Fibroblast of pulmonary artery (primary cell): ENCODE measurements at places on chromosomes 7 and 10.

DNA sequence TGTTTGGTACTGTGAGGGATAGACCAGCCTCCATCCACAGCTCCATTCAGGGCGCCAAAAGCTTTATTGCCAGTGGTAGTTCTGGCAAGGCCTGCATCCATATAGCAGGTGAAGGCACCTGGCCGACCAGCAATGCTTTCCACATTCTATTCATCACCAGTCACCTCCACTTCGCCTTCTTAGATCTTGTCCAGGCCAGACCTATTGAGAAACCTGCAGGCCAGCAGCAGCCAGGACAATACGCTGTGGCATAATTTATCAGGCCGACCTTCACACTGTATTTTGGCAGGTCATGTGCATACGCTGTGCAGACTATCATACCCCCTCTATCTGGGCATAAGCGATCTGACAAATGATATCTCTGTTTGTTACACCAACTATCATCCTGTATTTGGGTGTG lies 15.2 kb upstream of the KNDC1 start:
- no peak for DNase-seq

DNA sequence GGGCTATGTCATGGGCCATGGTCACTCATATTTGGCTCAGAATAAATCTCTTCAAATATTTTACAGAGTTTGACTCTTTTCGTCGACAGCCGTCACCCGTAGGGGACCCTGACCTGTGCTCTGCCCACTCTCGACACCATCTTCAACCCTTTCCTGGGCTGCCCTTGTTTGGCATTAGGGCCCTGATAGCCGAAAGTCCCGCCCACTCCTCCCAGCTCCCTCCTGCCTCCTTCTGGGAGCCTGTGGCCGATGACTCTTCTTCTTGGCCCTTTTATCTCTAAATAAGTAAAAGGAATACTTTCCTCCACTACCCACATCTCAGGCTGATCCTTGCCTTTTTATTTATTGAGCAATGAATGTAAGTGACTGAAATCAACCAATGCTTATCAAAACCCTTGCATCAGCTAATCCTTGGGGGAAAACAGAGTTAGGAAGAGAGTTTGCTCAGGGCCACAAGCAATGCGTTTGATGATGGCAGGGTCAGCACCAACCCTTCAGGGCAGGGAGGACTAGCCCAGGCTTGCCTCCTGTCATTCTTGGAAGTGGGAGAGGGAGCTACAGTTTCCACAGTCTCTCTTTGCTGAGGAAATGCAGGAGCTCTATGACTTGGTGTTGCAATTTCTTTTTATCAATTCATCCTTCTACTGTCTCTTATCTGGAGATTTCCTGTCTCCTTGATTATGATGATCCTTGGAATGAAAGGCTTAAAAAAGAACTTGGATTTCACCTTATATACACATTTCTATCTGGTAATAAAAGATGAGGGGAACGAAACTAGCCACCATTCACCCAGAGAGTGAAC lies 218.2 kb upstream of the PODXL start:
- peak; percentile 3 for DNase-seq

- DNase-seq, result no peak
These were observed 2.9 kb downstream of the NFKB2 start for GRCh38 chr10:102398172-102399020.

DNA sequence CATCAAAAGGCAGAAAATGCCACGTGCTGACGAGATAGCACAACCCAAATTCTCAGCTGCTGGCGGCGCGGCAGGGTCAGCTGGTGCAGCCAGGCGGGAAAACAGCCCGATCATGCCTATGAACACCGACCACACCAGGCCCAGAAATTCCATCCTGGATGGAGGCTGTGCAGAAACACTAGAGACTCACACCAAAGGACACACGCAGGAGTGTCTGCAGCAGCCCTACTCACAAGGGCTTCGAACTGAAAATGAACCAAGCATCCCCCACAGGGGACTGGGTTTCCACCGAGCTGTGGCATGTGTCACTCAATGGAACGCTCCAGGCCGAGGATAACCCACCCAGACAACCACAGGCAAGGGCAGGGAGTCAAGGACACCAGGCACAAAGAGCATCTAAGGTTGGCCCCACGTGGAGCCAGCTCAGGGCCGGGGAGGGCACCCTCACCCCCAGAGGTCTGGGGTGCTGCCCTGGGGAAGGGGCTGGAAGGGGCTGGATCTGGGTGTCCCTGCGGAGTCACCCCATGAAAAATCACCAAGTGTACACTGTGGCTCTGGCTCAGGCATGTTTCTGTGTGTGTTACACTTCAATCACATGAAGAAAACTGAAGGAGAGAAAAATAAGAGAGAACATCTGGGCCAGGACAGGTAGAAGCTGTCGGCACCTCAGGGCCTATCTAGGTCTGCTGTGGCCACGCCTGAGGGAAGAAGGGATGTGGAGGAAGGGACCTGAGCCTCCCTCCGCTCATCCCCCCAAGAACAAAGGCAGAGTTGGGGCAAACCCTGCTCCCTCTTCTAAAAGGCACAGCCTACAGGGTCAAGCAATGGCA lies 33.0 kb downstream of the RASGEF1A start:
- no peak for DNase-seq

GRCh38 chr7:84162125-84162524 lies 32.5 kb downstream of the SEMA3A start:
- DNase-seq, result no peak

GRCh38 chr10:101405001-101405400 lies 51.0 kb downstream of the BTRC start:
- no peak for DNase-seq

DNA sequence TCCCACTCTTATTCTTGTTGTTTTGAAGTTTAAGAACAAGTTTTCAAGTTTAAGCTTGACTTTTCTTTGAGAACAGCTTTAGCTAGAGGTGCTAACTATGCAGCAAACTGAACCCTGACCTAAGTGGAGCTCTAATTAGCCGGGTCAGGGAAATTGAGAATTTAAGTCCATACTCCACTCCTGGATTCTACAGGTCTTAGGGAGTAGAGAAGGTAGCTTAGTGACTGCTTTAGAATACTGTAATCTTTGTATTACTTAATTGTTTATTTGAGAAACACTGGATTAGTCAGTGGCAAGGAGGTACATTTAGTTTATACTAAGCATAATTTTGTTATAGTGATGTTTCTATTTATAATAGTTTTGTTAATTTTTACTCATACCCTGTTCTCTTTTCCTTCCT lies 74.6 kb upstream of the STRIP2 start:
- no peak for DNase-seq

- no peak for DNase-seq
These were observed 104.9 kb downstream of the KMT2E start for GRCh38 chr7:105118612-105119600.

DNA sequence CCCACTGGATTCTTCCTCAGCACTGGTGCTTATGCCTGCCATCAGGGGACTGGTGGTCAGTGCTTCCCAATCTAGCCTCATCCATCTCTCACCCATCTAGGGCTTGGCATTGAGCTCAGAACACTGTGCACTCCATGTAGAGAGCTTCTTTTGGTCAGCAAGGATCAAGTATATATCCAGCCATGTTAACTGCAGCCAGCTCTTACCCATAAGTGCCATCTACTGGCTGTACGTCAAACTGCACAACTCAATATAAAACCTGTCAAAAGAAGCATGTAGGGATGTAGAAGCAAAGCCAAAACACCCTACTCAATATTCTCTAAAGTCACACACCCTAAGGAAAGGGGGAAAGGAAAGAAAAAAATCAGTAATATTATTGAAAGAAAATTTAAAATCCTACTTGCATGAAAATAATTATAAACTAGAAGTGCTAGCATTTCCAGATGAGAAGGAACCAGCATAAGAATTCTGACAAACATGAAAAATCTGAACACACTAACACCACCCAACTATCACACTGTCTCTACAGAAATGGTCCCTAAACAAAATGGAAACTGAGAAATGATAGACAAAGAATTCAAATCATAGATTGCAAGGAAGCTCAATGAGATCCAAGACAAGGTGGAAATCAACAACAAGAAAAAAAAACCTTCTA lies 531.1 kb upstream of the STEAP1 start:
- peak; percentile 56 for DNase-seq

- DNase-seq, result no peak
These were observed 43.3 kb downstream of the GPR37 start for GRCh38 chr7:124722292-124722691.

DNA sequence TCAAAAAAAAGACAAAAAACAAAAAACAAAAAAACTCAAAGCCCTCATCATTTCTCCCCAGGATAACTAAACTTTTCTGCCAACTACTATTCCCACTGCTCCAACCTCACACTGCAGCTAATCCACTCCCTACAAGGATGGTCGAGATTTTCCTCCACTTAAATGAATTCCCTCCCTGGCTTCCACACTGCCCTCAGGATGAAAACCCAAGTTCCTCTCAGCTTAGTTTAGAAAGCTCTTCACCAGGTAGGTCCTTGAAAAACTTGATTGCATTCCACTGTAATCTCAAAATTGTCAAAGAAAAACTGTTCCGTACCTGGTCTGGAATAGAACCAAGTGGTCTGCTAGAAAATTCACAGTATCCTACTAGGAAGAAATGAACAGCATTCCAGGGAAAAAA lies 294.3 kb upstream of the KLF14 start:
- DNase-seq, result no peak

DNA sequence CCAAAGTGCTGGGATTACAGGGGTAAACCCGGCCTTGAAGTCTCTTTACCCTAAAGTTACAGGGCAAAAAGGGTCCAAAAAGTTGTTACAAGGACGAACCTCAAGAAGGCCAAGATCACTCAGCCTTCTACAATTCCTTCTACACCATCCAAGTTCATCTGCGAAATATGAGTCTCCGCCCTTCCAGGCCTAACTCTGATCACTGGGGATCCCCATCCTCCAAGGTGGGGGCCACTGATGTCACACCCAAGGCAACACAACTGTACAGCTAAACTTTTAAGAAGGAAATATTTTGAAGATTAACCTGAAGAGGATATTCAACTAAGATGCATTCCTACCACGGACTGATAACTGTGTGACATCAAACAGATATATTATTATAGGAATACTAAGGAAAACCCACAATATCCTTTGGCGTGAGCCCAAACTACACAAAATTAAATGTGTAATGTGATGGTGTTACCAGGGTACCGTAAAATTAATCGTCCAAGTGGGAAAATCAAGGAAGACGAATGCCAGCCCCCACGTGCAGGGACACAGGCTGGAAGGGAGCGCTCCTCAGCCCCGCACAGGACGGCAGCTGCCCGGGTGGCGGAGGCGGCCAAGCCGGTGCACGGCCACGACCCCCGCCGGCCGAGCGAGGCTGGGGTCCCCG lies 1.0 kb downstream of the PAXIP1 start:
- DNase-seq, result peak; percentile 3

DNA sequence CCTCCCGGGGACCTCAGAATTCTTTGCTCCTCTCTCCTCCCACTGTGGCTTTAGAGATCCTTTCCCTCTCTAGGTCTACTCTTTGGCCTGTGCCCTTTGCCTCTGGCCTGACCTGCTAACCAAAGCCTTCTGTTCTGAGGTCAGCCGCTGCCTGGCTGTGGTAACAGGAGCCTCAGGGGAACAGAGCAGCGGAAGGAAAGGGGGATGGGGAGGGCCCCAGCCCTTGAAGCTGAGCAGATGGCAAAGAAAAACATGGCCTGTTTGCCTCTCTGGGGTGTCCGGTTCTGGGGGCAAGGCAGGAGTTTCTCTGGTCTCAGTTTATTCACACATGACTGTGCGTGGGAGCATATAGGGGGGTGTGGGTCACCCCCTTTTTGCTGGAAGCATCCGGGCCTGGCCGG lies 28.2 kb downstream of the COL26A1 start:
- DNase-seq, result peak; percentile 16

- no peak for DNase-seq
These were observed 26.2 kb downstream of the IKZF1 start for GRCh38 chr7:50330696-50331095.

- peak; percentile 73 for DNase-seq
These were observed 587 bp upstream of the GRK5 start for GRCh38 chr10:119206603-119207365.

GRCh38 chr7:119397156-119397555 lies 875.8 kb upstream of the KCND2 start:
- no peak for DNase-seq

GRCh38 chr10:8539056-8539455 lies 484.6 kb downstream of the GATA3 start:
- DNase-seq, result no peak

DNA sequence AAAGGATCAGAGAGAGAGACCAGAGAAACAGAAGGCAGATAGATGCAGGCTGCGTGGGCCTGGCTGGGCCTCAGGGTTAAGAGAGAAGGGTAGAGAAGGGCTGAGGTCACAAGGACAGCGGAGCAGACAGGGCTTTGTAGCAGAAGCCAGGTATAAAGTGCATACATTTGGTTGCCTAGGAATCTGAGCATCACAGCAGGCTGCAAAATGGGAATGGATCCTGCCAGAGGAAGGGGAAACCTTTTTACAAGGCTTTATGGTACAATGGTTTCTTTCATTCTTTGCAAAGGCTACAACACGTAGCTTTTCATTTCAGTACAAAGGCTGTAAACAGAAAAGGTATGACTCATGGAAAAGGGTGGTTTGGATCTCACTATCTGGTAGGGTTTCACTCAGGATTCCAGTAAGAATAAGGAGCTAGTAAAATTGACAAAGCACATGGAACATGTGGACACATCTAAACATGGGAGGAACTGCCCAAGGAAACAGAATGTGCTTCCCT lies 275.1 kb downstream of the DOCK4 start:
- DNase-seq, result peak; percentile 62

DNA sequence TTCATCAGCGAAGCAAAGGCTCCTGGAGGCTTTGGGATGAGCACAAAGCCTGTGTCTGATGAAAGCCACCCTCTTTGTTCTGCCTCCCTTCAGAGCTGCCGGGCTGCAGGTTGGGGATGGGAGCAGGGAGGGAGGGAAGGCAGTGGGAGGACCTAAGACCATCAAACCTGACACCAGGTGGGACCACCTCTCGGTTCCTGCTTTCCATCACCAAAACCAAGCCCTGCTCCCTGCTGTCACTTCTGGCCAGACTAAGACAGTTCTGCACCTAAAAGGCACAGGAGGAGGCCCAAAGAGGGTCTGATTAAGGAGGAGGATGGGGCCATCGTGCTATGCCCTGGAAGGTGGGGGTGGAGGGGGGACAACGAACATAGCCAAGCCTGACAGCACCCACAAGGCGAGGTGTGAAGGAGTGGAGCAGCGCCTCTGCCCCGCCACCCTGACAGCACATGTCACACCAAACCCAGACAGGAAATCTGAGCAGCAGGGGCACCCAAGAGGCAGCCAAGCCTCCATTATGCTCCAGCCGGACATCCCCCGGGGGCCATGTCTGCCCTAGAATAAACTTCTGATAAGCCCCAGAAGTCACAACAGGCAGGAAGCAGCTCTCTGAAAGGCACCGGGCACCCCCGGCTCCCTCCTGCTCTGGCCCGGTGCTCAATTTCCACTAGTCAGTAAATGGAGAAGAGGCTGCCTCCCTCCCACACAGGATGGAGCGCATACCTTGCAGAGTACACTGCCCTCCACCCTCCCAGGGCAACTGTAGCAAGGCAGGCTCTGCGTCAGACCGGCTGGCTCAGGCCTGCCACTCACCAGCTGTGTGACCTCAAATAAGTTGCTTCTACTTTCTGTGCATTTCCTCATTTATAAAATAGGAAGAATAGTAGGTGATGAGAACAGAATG lies 48.9 kb downstream of the DLG5 start:
- peak; percentile 81 for DNase-seq

- DNase-seq, result peak; percentile 20
These were observed at the start of gene PRKAG2 for GRCh38 chr7:151876899-151877777. Gene PRKAG2, minus strand, starts transcription at chr7:151877115. Its CDS starts 495 bp downstream, at chr7:151876620.

- peak; percentile 72 for DNase-seq
These were observed 52.4 kb upstream of the ITGB1 start for GRCh38 chr10:33010132-33011037.
